ENCODE measurements at places on chromosomes 1 and 21. TPM values are rescaled to one million over a fixed set of nuclear protein-coding genes. Genes with fewer than 3 reads are reported as not detected.

- H3K36me3 ChIP-seq = no peaks in the 10 kb centered on the region
- H3K27ac ChIP-seq = no peak overlapping the region
- no peak for DNase-seq
- H3K27me3 ChIP-seq = peaks cover 10% of the 10 kb centered on the region
- peaks cover 40% of the 10 kb centered on the region for H3K4me1 ChIP-seq
- no peak overlapping the region for H3K4me3 ChIP-seq
Observed at GRCh38 chr1:44713321-44713781, 17.6 kb downstream of the RNU5D-1 start.

ANGPTL1 gene
- total RNA-seq = not detected

DNA sequence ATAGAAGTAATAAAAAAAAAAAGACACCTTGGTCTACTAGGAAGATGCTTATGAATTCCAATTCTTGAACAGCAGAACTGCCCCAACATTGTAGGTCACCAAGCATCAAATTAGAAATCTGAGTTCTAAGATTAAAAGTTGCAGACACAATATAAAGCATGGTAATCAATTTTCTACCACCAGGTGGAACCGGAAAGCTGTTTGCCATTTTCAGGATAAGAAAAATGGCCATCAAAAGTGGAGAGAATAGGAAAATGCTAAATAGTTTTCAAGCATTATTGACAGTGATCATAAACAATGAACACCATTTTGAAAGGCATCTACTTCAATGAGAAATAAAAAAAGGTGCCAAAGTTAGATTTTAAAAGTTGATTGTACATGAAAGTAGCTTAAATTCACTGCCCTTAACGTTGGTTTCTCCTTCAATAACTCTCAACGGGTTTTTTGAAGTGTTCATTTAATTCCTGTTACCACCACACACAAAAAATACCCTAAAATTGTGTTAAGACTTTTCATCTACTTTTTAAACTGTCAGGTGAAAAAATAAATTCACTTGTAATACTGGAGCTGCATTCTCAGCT lies 252.9 kb downstream of the KCNT2 start:
- no peak for DNase-seq
- no peaks in the 10 kb centered on the region for H3K36me3 ChIP-seq
- H3K27ac ChIP-seq = no peak overlapping the region
- H3K4me1 ChIP-seq = no peaks in the 10 kb centered on the region
- H3K27me3 ChIP-seq = peaks cover 3% of the 10 kb centered on the region

GRCh38 chr1:27596986-27597385 lies 7.0 kb downstream of the AHDC1 start:
- H3K4me3 ChIP-seq = no peak overlapping the region
- H3K4me1 ChIP-seq = peaks cover 31% of the 10 kb centered on the region
- no peak overlapping the region for H3K27ac ChIP-seq
- H3K36me3 ChIP-seq = peaks cover 3% of the 10 kb centered on the region
- no peaks in the 10 kb centered on the region for H3K27me3 ChIP-seq
- no peak for DNase-seq

- no peaks in the 10 kb centered on the region for H3K27me3 ChIP-seq
- no peaks in the 10 kb centered on the region for H3K36me3 ChIP-seq
- no peak overlapping the region for H3K27ac ChIP-seq
- DNase-seq = no peak
- no peaks in the 10 kb centered on the region for H3K4me1 ChIP-seq
Observed at GRCh38 chr1:68000191-68000590, 50.2 kb downstream of the DIRAS3 start.

DNA sequence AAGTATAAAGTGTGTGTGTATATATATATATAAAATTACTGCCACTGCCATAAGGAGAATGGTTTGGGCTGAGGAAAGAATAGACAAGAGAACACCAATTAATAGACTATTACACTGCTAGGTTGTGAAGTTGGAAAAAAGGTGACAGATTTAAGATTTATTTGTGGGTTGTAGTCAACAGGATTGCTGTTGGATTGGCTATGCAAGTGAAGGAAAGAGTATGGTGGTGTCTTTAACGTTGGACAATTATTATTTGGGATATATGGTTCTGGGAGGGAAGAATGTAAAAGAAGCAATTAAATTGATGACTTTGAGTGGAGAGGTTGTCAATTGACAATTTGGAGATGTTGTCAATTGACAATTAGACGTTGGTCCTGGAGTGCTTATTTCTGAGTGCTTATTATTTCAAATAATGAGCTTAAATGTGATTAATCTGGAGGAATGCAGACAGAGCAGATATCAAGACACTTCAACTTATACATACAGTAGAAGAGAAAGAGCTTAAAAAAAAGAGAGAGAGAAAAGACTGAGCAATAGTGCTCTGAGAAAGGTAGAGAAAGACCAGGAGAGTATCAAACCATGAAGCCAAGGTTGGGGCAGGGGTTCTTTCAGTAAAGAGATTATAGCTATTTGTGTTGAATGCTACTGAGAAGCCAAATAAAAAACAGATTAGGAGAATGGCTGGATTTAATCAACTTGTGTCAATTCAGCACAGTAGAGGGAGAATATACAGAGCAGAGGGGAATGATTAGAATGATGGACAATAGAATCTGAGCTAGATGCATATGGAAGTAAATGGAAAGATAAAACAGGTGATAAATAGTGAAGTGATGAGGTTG lies 9.7 kb downstream of the PTGS2 start:
- no peak for DNase-seq
- H3K27me3 ChIP-seq = peaks cover 8% of the 10 kb centered on the region
- H3K4me1 ChIP-seq = no peaks in the 10 kb centered on the region
- H3K4me3 ChIP-seq = no peak overlapping the region
- H3K27ac ChIP-seq = no peak overlapping the region

- no peak overlapping the region for H3K4me3 ChIP-seq
- no peak overlapping the region for H3K27ac ChIP-seq
- no peaks in the 10 kb centered on the region for H3K36me3 ChIP-seq
- H3K27me3 ChIP-seq = peaks cover 5% of the 10 kb centered on the region
Observed at GRCh38 chr1:53153752-53154151, 11.3 kb upstream of the SLC1A7 start.

HAPLN2 gene
- total RNA-seq = not detected

NCF2 gene
- 5.9 TPM for total RNA-seq

- H3K27me3 ChIP-seq = no peaks in the 10 kb centered on the region
- no peak for DNase-seq
- peaks cover 3% of the 10 kb centered on the region for H3K36me3 ChIP-seq
- no peak overlapping the region for H3K4me3 ChIP-seq
- H3K4me1 ChIP-seq = no peaks in the 10 kb centered on the region
Observed at GRCh38 chr1:43904660-43905551, 28.7 kb upstream of the ARTN start.

GRCh38 chr1:200118779-200119505 lies 91.4 kb downstream of the NR5A2 start:
- H3K36me3 ChIP-seq = no peaks in the 10 kb centered on the region
- H3K4me3 ChIP-seq = no peak overlapping the region

HHIPL2 gene
- 0.16 TPM for total RNA-seq

DNA sequence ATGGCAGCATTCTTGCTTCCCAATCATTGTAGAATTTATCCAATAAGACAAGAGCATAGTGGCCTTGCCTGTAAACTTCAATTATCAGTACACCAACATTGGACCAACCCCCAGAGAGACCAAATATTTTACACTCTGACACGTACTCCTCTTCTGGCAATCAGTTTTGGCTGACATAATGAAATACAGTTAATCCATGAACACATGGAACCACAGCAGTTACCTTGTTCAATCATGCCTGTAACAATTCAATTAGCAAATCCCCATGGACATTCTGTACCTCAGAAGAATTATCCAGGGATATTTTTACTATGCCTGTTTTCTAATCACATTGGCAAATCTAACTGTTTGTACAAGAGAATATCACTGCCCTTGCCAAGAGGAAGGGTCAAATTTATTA lies 2162.0 kb downstream of the MRPL39 start:
- H3K4me1 ChIP-seq = no peaks in the 10 kb centered on the region
- no peak for DNase-seq
- no peaks in the 10 kb centered on the region for H3K36me3 ChIP-seq
- H3K27me3 ChIP-seq = no peaks in the 10 kb centered on the region

DNA sequence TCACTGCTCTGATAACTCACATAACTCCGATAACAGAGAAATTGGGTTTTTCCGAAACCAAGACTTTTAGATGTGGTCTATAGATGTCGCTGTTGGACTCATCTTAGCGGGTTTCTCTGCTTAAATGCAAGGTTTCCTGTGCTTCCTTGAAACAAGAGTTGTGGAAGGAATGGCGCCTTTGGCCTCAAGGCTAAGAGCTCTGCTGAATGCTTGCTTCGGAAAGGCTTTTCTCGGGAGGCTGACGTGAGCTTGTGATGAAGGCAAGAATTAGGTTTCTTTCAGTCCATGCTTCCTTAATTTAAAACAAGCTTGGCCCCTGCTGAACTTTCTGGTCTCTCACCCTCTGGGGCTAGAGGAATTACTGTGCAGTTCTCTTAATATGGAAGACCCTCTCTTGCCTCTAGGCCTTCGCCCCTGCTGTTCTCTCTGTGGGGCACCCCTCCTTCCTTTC lies 113.5 kb downstream of the MAP3K21 start:
- DNase-seq = no peak
- peaks cover 5% of the 10 kb centered on the region for H3K27me3 ChIP-seq
- no peak overlapping the region for H3K4me3 ChIP-seq

CD5L gene
- not detected for total RNA-seq

GRCh38 chr1:29607236-29607635 lies 370.9 kb downstream of the PTPRU start:
- no peak overlapping the region for H3K27ac ChIP-seq
- H3K27me3 ChIP-seq = peaks cover 10% of the 10 kb centered on the region
- H3K36me3 ChIP-seq = no peaks in the 10 kb centered on the region
- no peak overlapping the region for H3K4me3 ChIP-seq
- H3K4me1 ChIP-seq = no peaks in the 10 kb centered on the region

DNA sequence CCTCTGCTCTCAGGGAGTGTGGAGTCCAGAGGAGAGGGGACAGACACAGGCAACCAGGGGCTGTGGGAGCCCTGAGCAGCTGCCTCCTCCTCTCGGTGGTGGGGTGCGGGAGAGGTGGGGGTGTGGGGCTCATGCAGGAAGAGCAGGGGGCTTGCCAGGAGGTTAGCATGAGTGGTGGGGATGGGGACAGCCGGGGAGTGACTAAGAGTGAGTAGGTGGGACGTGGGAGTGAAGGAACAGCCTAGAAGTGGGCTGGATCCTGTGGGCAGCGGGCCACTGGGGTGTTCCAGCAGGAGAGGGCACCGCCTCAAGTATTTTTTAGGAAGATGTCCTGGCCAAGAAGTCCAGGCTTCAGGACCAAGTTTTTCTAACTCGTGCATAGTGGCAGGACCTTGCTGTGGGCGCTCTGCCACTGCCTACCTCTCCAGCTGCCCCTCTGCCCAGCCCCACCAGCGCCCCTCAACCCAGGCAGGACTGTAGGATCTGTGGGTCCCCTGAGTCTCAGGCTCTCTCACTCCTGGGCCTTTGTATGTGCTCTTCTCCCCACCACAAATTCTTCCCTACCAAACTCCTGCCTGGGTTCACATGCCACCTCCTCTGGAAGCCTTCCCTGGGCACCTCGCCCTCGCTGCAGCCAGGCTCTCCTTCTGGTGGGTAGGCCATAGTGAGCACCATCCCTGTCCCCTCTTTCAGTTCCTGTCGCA lies 18.8 kb upstream of the LHX4 start:
- H3K4me3 ChIP-seq = no peak overlapping the region
- peaks cover 12% of the 10 kb centered on the region for H3K4me1 ChIP-seq
- no peak for DNase-seq

DNA sequence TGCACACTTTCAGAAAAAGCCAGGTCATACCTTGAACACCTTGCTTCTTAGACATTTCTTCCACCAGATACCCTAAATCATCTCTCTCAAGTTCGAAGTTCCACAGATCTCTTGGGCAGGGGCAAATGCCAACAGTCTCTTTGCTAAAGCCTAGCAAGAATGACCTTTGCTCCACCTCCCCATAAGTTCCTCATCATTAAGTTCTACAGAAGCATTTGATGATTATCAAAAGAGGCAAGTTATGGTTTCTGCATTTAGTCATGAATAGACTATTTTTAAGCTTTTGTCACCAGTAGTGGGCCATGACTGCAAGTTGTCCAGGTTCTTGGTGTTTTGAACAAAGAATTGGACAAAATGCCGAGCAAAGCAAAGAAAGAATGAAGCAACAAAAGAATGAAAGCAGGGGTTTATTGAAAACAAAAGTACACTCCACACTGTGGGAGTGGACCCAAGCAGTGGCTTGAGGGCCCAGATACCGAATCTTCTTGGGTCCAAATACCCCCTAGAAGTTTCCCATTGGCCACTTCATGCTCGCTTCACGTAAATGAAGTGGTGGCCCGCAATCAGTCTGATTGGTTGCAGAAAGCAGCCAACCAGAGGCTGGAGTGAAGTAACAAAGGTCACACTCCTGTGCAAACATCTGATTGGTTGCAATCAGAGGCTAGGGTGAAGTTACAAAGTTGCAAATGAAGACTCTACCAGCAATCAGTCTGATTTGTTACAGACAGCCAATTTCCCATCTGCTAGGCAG lies 9.8 kb upstream of the EGLN1 start:
- no peak for DNase-seq
- no peak overlapping the region for H3K27ac ChIP-seq
- peaks cover 26% of the 10 kb centered on the region for H3K27me3 ChIP-seq
- no peak overlapping the region for H3K4me3 ChIP-seq
- no peaks in the 10 kb centered on the region for H3K36me3 ChIP-seq
- no peaks in the 10 kb centered on the region for H3K4me1 ChIP-seq

DNA sequence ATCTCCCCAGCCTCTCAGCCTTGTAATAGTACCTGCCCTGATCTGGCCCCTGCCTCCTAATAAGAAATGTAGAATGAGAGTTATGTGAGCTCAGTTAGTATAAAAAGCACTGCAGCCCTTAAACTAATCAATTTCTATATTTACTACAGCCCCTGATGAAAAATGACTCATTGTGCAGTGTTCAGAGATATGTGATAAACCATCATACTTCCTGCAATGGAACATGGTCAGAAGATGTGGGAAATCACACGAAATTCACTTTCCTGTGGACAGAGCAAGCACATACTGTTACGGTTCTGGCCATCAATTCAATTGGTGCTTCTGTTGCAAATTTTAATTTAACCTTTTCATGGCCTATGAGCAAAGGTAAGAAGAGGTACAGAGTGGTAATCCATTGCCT lies 176.8 kb upstream of the PDE4B start:
- H3K4me1 ChIP-seq = no peaks in the 10 kb centered on the region
- no peak for DNase-seq
- H3K4me3 ChIP-seq = no peak overlapping the region
- no peaks in the 10 kb centered on the region for H3K36me3 ChIP-seq
- H3K27me3 ChIP-seq = no peaks in the 10 kb centered on the region
- no peak overlapping the region for H3K27ac ChIP-seq

- H3K36me3 ChIP-seq = no peaks in the 10 kb centered on the region
- H3K4me1 ChIP-seq = no peaks in the 10 kb centered on the region
- H3K4me3 ChIP-seq = no peak overlapping the region
Observed at GRCh38 chr1:96880626-96881025, 159.0 kb downstream of the PTBP2 start.

LAMC2 gene
- 0.22 TPM for total RNA-seq

MLLT11 gene
- 3.7 TPM for total RNA-seq

DNA sequence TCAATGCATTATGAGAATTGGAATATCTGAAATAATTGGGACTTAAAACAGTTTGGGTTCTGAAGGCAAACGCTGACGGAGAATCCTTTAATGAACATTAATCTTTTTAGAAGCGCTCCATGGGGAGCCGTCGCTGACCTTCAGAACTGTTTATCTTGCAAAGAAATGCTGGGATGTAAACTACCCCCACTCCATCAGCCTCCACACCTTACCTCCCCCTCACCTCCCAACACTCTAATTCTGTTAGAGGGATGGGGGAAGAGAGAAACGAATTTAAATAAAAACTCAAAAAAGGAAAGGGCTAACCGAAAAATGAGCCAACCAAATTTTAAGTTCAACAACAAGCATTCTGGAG lies 44.1 kb upstream of the DNAJC6 start:
- H3K27me3 ChIP-seq = peaks cover 15% of the 10 kb centered on the region
- DNase-seq = no peak
- H3K4me1 ChIP-seq = peaks cover 41% of the 10 kb centered on the region
- no peak overlapping the region for H3K27ac ChIP-seq

Data from activated T-helper 1 cell treated with anti-CD3 and anti-CD28 coated beads, Interleukin-12 subunit alpha, Interleukin-12 subunit beta, Interleukin-2, Interleukin-4 antibody, amounts not matched to agents 30 ng/mL and 10 ng/mL and 1 ng/mL, durations not matched to agents 14 hours and 24 hours and 36 hours (primary cell).